ENCODE measurements at places on chromosomes 16 and 17. TPM values are rescaled to one million over a fixed set of nuclear protein-coding genes. Genes with fewer than 3 reads are reported as not detected.

PPP1R1B gene
- total RNA-seq: 0.27 TPM

SOX9 gene
- 3.6 TPM for total RNA-seq

KRTAP9-2 gene
- not detected for total RNA-seq

- H3K27ac ChIP-seq: no peak overlapping the region
- H3K4me3 ChIP-seq: no peak overlapping the region
- DNase-seq: no peak
- no peaks in the 10 kb centered on the region for H3K27me3 ChIP-seq
- H3K36me3 ChIP-seq: no peaks in the 10 kb centered on the region
Observed at GRCh38 chr16:84454611-84455010, 49.8 kb downstream of the MEAK7 start.

- no peaks in the 10 kb centered on the region for H3K27me3 ChIP-seq
- H3K4me1 ChIP-seq: no peaks in the 10 kb centered on the region
- DNase-seq: no peak
- H3K4me3 ChIP-seq: no peak overlapping the region
- H3K27ac ChIP-seq: no peak overlapping the region
Observed at GRCh38 chr17:41332239-41332638, 16.7 kb upstream of the KRTAP17-1 start.
